ENCODE measurements at places on chromosomes 3 and 15.

DNA sequence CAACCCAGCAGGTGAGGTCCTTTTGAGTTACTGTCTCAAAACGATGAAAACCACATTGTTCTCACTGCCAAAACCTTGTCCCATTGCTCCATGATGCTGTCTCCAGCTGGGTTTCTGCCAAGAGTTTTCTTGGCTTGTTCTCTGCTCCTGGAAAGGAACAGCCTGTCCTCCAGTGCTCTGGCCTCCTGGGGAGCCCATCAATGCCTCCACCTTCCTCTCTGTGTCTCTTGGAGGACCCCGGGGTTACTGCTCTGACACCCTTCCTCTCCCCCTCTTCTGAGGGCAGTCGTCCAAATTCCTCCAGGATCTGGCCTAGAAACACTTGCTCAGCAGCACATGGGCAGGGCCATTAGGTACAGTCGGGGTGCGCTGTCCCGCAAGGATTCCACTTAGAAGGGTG is 63.9 kb upstream of the RGMA start:
- no peak for DNase-seq

- no peak for DNase-seq
These were observed 60.3 kb downstream of the MORC1 start for GRCh38 chr3:109057616-109058015.

GRCh38 chr3:196620161-196620604 is 19.3 kb upstream of the NRROS start:
- DNase-seq = no peak

GRCh38 chr3:48493203-48493501 is 10.8 kb downstream of the SHISA5 start:
- no peak for DNase-seq

DNA sequence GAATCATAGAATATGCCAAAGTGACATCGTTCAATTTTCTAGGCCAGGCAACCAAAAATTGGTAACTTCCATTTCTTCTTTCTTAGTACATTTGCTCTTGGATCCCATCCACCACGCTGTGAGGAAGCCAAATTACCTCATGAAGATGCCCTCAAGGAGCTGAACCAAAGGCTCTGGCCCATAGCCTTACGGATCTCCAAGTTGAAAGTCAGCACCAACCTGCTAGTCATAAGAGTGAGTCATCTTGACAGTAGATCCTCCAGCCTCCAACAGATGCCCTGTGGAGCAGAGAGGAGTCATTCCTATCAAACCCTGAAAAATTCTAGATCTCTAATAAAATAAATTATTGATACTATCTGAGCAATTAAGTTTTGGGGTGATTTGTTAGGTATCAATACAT is 322.5 kb upstream of the COL8A1 start:
- DNase-seq = peak; percentile 24

- DNase-seq = peak; percentile 41
These were observed 55.3 kb downstream of the SLC28A2 start for GRCh38 chr15:45307230-45307924.

GRCh38 chr15:60212536-60212935 is 185.2 kb downstream of the ANXA2 start:
- DNase-seq = peak; percentile 37

GRCh38 chr3:179196098-179196497 is 47.9 kb downstream of the PIK3CA start:
- no peak for DNase-seq

GRCh38 chr3:40969341-40969740 is 230.0 kb upstream of the CTNNB1 start:
- no peak for DNase-seq

DNA sequence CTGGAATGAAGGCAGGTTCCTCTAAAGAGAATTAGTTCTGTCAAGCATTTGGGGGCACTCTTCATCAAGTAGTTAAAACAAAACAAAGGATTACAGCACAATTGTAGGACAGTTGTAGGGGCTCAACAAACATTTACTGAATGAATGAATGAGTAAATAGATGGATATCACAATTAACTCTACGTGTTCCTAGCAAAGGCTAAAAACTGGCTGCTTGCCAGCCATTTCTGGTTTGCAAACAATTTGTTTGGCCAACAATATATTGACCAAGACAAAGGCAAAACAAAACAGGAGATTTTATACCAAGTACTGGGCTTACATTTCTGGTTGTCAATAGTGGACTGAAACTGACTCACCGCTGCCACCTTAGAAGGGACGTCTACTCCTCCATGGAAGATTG is 116.8 kb downstream of the ZNF280D start:
- DNase-seq = no peak

- no peak for DNase-seq
These were observed 23.5 kb upstream of the RFTN1 start for GRCh38 chr3:16536996-16537395.

DNA sequence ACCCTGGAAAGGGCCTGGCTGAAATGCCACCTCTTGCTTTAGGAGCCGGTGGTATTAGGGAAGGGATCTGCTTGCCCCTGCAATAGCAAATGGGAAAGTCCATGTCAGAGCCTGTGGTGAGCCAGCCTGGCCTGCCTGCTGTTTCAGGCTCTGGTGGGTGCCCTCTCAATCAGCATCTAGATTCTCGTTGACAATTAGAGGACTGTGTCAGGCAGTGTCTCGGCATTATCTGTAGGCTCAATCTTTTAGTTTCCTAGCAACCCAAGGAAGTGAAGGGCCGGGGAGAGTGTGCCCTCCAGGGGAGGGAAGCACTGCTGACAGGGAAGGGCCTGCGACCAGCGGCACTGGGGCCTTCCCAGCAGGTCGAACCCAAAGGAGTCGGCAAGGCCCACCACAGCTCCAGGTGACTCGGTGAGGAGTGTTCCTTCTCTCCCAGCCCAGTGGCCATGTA is 42.1 kb downstream of the TLE3 start:
- no peak for DNase-seq

- no peak for DNase-seq
These were observed 64.4 kb downstream of the SLMAP start for GRCh38 chr3:57820479-57820878.

GRCh38 chr3:32140943-32141342 is 34.5 kb downstream of the GPD1L start:
- DNase-seq = no peak

GRCh38 chr15:56950979-56951378 is 32.5 kb downstream of the TCF12 start:
- no peak for DNase-seq

DNA sequence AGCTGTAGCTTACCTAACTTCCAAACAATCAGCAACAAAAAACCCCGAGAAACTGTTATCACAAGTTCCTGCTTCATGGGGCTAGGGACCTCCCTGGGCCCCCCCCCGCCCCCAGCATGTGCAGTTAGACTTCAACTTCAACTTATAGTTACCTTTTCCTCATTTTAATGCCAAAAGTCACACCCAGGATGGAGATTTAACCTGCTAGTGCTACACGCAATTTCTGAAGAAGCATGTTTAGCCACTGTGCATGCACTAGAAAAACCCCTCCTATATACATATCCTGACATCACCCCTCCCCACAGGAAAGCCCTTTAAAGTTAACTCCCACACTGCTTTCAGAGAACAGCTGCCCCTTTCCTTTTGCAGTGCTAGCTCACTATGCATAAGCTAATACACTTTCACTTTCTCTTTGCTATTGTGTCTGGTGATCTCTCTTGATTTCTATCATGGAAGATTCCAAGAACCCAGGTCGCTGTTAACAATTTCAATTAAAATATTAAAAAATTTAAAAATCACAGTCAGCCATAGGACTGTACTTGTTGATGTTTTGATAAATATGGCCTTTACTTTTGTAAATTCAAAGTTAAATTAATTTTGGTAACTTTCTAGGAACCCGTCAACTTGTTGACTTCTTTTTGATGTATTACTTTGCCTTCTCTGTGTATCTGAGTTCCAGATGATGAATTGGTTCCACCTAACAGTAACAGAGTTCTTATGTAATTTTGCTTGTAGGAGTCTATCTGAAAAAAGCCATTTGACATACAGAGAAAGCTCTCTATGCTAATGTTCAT is 75.2 kb upstream of the ACAD9 start:
- DNase-seq = peak; percentile 51

DNA sequence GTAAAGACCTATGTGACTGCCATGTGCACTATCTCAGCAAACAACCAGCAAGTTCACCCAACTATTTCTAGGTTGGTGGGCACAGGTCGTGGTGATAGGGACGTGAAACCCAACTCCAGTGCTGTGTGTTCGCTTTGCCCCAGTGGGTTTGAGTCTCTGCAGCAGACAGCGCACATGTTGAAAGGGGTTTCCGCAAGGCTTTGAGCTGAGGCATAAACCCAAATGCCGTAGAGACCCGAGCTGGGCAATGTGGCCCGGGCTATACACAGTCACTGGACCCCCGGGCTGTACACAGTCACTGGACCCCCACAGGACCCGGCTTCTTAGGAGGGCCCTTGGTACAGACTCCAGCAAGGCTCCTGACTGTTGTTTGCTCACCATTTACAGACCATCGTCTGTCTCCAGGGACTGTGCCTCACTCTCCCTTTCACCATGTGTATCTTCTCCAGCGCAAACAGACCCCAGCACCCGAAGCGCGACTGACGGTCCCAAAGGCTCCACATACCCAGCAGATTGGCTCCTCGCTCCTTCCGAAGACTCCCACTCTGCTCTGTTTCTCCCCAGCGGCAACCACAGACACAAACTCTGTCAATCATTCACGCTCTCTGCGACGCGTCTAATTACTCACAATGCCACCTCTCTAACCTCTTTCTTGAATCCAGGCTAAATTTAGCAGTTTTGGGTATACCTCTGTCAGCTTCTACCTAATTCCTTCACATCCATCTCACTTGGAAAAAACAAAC is 31.2 kb downstream of the PCSK6 start:
- no peak for DNase-seq

DNA sequence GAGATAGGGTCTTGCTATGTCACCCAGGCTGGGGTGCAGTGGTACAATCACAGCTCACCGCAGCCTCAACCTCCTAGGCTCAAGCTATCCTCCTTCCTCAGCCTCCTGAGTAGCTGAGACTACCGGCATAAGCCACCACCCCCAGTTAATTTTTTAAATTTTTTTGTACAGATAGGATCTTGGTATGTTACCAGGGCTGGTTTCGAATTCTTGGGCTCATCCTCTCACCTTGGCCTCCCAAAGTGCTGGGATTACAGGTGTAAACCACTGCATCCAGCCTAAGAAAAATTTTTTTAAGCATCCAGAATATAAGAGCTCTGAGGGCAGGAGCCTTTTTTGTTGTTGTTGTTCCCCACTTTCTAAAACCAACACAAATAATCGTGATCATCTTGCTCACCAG is 14.4 kb upstream of the MAP6D1 start:
- DNase-seq = no peak

- no peak for DNase-seq
These were observed 25.4 kb downstream of the ISG20 start for GRCh38 chr15:88664151-88664778.

DNA sequence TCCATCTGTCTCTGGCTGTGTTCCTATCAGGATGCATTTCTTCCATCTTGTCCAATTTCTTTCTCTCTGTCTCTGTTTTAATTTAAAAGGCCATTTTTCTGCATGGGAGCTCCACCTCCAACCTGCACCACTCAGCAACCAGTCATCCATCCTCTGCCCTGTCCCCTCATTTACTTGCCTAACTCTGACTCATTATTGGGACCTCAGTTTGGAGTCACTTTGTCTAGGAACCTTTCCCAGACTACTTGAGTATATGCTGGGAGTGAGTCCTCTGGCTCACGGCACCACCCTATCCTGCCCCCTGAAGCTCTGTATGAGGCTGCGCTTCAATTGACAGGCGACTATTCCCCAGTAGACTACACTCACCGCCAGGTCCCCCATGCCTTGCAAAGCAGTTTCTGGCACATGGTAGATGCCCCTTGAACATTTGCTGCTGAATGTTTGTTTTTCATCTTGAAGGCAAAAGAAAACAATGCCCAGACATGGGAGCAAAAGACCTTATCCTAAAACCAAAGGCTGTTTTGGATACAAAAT is 513.3 kb upstream of the CFAP20DC start:
- peak; percentile 86 for DNase-seq

DNA sequence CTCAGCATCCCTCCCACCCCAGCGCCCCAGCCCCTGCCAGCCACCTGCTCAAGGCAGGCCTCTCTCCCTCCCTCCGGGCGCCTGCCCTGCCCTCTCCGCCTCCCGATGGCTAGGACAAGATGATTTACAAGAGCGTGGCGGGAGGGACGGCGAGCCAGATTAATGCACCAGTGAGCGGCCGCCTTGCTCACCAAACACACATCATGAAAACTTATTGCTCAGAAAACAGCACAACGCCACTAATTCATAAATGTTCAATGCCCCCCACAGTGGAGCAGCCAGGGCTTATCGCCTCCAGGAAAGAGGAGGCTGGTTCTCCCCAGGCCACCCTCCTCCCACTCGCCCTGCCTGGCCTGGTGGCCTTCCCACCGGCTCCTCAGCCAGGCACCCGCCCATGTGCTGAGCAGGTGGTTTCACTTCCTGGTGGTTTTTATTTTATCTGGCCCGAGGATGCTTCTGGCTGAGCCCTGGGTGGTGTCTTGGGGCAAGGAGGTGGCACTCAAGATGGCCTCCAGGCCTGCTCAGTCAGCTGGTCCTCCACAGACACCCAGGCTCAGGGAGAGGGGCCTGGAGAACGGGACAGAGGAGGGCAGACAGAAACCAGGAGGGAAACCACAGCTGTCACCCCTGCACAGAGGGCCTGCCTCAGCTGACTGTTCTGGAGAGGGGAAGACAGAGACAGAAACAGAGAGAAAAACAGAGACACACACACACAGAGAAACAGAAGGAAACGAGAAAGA is 284.9 kb downstream of the UACA start:
- DNase-seq = no peak

DNA sequence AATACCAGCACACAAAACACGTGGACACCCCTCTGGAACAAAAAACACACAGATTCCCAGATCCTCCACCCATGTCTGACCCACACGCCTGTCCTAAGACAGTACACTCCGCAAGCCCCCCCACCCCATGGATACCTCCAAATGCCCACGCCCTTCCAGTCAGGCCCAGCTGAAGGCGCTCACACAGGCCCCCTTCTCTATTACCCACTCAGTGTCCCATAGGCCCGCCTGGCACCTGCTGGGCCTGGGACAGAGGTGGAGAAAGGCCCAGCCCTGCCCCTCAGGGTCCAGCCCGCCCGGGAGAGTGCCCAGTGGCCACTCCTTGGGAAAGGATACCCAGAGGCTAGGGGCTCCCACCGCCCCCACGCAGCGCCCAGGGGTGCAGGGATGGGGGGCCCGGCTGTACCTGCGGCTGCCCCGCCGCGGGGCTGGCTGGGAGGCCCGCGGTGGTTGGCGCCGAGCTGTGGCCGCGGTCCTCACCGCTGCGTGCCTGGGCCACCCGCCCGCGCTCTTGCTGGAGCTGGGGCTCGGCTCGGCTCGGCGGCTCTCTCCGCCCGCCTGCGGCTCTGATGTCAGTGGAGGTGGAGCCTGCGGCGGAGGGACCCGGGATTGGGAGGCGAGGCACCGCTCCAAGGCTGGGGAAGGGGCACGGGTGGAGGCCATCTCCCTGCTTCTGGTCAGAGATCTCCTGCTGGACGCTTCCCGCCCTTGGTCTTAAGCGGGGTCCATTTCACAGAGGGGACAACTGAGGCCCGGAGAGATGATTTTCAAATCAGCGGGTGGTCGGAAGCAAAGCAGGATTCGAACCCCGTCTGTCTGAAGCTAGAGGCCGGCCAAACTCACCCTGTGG is at the start of gene CAMK1:
TSS of gene CAMK1 (minus strand) at position 522 of the 850 bp plus-strand sequence. CDS start 2,198 bp downstream, outside the sequence.
- DNase-seq = peak; percentile 15
